ENCODE measurements at places on chromosomes 5 and 9.

GRCh38 chr5:21663082-21663481 lies 1190.1 kb downstream of the CDH12 start:
- DNase-seq: no peak

DNA sequence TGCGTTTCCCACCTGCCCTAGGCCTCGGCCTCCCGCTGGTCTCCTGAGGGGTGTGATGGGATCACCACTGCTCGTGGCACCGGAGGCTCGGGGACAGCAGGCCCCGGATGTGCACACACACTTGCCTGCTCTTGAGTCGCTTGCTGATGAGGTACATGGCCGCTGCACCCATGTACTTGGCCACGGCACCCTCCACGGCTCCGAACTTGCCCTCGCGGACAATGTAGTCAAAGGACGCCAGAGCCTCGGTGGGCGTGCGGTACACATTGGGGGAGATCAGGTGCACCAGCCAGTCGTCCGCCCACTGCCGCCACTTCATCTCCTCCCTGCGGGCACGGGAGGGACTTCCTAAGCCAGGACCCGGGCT lies 4.7 kb downstream of the PTGES2 start:
- DNase-seq: no peak

DNA sequence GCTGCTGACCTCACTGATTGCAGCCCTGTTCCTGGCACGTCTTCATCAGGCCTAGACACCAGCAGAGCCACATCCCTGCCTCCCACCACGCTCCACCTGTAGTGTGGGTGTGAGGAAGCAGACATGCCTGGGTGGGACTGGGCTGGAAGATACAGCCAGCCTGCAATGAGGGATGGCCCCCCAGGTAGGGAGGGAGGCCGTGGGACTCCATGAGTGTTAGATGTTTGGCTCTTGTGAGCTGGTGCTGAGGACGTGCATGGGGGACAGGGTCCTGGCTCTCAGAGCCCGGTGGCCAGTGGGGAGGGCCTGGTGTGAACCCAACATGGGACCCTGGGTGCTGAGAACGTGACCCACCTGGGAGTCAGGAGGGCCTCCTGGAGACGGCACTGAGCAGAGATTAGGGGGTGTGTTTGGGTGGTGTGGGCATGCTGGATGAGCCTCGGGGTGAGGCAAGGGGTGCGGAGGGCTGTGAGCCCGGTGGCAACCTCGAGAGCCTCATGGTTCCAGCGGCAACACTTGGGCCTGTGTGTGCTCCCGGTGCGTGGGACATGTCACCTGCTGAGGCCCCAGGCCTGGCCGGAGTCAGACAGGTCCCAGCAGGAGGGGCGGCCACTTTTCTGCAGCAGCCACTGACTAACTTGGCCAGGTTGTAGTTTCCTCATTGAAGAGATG lies 87.6 kb downstream of the PHF2 start:
- DNase-seq: no peak

- no peak for DNase-seq
Measured at GRCh38 chr5:81949462-81949861, 22.4 kb upstream of the ATG10 start.

DNA sequence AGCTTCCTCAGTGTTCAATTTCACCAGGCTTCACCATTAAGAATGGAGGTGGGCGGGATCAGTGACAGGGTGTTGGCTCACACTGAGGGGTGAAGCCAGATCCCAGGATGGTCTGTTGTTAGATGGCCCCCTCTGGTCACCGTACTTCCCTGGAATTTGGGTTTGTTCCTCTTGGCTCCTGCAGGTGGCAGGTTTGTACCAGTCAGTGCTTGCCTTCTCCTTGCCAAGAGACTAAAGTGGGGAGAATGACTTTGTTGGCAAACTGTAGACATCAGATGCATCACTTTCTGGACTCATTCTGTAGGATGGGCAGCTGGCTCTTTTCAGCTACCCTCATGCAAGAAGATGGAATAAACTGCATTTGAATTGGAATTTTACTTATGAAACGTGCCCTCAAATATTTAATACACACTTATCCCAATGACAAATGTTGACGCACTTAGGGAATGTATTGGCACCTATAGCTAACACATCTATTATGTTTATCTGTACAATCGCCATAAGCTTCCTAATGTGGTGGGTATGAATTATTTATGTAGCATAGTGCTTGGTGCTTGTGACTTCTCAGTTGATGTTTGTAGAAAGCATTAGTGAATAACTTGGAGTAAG lies 31.4 kb upstream of the ANKRD55 start:
- peak; percentile 33 for DNase-seq

DNA sequence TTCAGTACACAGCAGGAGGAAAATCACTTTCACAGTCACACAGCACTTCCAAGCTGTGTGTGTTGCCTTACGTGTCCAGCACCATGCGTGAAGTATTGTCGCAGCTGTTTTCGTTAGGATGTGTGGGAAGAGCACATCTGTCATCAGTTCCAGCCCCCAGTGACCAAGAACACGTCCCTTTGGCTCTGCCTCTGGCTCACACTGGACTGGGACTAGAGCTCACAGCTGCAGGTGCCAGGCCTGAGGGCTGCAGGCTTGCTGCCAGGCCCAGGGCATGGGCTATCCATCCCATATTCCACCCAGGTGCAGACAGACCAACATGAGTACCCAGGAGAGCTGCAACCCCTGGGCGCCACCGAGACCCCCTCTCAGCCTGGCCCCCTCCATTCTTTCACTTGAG lies 60.5 kb upstream of the ANKRD33B start:
- DNase-seq: no peak
